ENCODE measurements at places on chromosomes 16 and 17. TPM values are rescaled to one million over a fixed set of nuclear protein-coding genes. Genes with fewer than 3 reads are reported as not detected.

CLEC18A gene
- total RNA-seq = 2.2 TPM

RHBDF1 gene
- 73.5 TPM for total RNA-seq

GRCh38 chr17:79338152-79338551 is 263.5 kb downstream of the ENGASE start:
- no peak for DNase-seq
- H3K36me3 ChIP-seq = no peaks in the 10 kb centered on the region
- H3K4me1 ChIP-seq = no peaks in the 10 kb centered on the region

GRCh38 chr16:65991149-65991701 is 375.3 kb upstream of the CDH5 start:
- no peak overlapping the region for H3K4me3 ChIP-seq
- no peaks in the 10 kb centered on the region for H3K36me3 ChIP-seq
- peaks cover 27% of the 10 kb centered on the region for H3K4me1 ChIP-seq

Measured in mesothelial cell of epicardium (in vitro differentiated cells).